ENCODE measurements at places on chromosomes 11 and 22.

DNA sequence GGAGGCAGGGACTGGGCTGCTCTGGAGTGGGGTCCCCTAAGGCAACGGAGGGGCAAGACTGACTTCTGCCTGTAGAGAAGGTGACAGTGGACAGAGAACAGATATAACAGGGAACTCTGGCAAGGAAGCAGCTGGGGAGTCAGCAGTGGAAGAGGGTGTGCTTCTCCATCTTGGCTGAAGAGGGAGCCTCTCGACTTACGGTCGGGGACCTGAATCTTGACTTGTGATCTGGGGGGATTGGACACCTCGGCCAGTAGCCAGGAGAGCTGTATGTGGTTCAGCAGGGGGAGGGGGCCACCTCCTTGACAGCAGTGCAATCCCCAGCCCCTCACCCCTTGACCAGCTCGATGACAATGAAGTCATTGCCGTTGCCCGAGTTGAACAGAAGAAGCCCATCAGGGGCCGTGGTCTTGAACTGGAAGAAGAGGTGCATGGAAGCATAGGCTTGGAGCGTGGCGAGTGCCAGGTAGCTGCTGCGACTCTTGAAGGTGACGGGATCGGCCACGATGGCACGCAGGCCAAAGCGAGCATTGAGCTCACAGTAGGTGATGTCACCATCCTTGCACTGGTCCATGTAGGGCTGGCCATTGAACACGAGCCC is 60.0 kb downstream of the SLC22A12 start:
- peak; percentile 43 for DNase-seq

DNA sequence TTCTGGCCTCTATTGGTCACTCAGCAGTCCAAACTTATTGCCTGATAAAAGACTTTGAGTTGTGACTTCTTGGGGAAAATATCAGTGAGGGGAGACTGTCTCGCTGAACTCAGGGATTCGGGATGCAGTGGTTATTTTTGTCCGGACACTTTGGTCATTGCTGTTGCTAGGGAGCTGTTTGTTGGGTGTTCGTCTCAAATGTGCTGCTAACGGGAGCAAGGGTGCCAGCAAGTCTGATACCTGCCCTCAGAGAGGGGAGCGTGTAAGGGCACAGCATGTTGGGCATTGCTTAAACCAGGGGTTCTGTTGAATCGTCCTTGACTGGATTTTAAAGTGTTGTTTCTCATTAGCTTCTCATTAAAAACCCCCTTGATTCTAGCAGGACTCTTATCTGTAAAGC is 49.2 kb upstream of the SLC25A18 start:
- no peak for DNase-seq

DNA sequence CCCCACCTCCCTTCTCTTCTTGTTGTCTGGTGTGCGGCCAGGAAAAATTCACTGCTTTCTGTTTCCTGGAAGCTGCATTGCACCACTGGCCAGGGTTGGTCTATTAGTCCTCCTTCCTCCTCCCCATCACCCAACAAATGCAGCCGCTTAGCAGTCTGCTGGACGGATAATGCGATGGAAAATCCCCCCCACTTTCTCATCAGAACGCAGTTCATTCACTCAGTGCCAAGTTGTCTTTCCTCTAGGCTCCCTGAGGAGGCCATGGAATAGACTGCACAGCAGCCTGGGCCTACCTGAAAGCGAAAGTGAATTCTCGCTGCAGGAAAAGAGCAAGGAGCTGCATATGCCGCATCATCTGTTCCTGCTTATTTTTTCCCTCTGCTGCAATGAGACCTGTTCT is 513.6 kb downstream of the METTL15 start:
- DNase-seq: peak; percentile 72

- DNase-seq: no peak
These were observed 33.6 kb downstream of the ABCC8 start for GRCh38 chr11:17443000-17443399.

GRCh38 chr11:118200901-118201680 is 23.7 kb downstream of the JAML start:
- DNase-seq: no peak

DNA sequence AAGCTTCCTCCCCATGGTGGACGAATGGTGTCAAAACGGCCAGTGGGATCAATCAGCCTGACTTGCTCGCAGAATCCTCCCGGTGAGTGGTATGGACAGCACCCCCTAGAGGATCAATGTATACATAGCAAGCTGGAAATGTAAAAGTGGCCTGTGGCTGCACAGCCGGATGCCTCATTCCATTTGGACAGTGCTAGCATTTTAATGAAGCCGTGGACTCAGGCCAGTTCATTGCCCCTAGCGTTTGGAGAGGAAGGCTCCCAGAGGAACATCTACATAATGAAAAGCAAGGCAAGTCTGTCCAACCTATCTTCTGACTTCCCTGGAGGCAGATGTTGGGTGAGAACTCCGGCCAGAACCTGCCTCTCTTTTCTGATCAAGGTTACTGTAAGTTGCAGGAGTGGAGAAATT is 942.3 kb downstream of the NTM start:
- DNase-seq: no peak

GRCh38 chr11:14577292-14577691 is 57.1 kb upstream of the PSMA1 start:
- no peak for DNase-seq

DNA sequence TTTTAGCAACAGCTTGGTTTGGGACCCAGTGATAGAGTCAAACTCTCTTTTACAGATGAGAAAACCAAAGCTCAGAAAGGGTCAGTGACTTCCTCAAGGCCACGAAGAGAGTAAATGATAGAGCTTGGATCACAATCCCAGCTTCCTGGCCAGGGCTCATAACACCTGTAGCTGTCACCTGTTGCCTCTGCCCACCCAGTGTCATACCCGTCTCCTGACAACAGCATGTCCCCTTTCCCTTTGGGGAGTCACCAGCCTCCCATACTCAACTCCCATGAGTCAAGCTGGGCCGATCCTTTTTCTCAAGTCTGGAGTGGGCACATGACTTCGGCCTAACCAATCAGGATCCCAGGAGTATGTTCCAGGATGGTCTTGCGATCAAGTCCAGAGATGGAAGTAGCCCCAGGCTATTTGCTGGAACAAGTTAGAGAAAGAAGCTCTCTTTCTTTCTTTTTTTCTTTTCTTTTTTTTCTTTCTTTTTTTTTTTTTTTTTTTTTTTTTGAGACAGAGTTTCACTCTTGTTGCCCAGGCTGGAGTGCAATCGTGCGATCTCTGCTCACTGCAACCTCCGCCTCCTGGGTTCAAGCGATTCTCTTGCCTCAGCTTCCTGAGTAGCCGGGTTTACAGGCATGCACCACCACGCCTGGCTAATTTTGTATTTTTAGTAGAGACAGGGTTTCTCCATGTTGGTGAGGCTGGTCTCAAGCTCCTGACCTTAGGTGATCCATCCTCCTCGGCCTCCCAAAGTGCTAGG is 27.8 kb upstream of the MYH9 start:
- no peak for DNase-seq

GRCh38 chr11:18709414-18709813 is 10.8 kb downstream of the TMEM86A start:
- no peak for DNase-seq

DNA sequence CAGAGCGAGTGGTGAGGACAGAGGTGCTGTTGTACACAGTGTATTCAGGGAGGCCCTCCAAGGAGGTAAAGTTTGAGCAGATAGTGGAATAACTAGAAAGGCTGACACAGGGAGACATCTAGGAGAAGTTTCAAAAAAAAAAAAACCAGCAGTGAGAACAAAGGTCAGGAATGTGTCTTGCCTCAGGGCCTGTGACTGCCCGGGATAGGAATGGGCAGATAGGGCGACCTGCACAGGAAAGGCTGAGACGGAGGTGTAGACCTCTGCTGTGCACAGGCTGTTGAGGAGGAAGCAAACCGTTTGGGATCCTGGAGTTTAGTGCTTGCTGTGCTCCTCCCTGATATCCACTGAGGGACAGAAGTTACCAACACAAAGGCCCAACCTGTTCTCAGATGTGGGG is 406.5 kb upstream of the B3GAT1 start:
- no peak for DNase-seq

DNA sequence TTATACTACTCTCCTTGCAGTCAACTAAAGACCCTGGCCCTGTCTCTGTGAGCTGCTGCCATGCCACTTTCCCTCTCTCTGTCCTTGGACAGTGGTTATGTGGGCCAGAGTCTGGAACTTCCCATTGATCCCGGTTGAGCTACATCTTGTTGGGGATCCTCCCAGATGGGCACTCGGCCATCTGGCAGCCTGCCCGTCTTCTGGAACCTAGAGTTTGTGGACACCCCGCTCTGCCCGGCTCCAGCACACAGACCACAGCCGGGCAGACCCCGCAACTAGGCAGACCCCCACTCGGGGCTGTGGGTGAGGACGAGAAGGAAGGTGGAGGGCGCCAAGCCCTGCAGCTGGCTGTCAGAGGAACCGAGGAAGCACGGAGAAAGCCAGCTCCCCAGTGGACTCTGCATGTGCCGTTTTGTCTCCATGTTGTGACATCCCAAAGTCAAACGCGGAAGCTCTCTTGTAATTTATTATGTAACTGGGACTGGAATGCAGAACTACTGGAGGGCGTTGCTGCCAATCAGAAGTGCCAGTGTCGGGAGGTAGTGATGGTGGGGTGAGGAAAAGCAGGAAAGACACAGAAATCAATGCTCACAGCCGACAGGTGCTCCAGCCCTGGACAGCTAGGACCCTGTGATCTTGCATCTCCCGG is 207.7 kb downstream of the CEP164 start:
- DNase-seq: no peak

DNA sequence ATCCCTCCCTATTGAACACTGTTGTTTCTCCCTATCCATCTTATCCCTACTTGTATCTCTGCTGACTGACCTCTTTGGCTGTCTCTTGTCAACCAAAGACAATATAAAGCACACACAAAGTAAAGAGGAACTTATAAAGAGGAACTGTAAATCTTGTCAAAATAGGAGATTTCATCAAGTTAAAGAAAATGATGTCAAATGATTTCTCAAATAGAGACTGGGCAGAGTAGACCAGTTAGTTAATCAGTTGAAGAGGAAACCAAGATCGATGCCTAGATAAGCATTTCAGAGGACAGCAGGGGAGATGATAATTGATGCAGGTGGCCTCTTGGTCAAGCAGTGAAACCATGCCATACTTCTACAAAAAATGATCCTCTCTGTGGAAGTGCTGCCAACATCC is 22.7 kb downstream of the KCNQ1OT1 start:
- no peak for DNase-seq

DNA sequence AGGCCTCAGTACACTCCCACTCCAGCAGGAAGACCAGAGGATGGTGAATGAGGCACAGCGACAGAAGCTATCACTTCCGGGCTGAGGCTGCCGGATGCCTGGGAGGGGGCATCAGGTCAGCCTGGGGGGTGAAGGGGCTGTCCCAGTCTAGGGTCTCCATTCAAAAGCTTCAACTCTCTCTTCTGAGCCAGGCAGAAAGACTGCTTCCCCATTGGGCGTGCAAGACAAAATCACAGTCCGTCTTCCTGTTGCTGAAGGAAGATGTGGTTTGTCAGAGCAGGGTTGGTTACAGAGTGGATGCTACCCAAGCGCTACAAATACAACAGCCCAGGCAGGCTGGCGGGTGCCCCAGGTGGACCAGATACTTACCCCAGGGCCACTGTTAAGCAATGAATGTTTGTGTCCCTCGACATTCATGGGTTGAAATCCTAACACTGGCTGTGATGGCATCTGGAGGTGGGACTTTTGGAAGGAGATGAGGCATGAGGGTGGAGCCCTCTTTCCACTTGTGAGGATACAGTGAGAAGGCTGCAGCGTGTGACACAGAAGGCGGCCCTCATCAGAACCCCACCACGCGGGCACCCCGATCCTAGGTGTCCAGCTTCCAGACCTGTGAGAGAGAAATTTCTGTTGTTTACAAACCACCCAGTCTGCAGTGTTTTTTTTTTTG is 12.0 kb downstream of the UPK3A start:
- DNase-seq: no peak

DNA sequence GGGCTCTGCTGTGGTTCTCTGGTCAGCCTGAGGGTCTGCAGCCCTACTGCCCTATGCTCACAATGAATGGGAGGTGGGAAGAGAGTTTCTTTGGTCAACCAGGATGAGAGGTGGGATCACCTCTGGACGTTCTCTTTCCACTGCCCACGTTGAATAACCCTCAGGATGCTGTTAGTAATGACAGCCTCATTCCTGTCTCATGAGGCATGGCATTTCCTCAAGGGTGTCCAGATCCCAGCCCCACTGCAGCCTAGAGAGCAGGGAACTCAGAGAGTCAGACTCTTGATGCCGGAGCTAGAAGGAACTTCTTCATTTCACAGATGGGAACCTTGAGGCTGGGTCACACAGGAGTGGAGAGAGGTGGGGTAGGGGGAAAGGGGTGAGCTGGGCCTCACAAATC is 196.0 kb downstream of the CEP164 start:
- peak; percentile 22 for DNase-seq

- no peak for DNase-seq
These were observed 14.9 kb downstream of the MMP20 start for GRCh38 chr11:102610200-102610599.

Data from lung microvascular endothelial cell (primary cell).